ENCODE measurements at places on chromosomes 16 and 17.

- no peak for DNase-seq
Observed at GRCh38 chr17:81176666-81177065, 10.6 kb upstream of the AATK start.

GRCh38 chr17:2025220-2025621, at the start of gene RTN4RL1:
Gene RTN4RL1 (minus strand): TSS chr17:2025334. CDS start chr17:2024865, 469 bp downstream.
- DNase-seq: peak; percentile 85

DNA sequence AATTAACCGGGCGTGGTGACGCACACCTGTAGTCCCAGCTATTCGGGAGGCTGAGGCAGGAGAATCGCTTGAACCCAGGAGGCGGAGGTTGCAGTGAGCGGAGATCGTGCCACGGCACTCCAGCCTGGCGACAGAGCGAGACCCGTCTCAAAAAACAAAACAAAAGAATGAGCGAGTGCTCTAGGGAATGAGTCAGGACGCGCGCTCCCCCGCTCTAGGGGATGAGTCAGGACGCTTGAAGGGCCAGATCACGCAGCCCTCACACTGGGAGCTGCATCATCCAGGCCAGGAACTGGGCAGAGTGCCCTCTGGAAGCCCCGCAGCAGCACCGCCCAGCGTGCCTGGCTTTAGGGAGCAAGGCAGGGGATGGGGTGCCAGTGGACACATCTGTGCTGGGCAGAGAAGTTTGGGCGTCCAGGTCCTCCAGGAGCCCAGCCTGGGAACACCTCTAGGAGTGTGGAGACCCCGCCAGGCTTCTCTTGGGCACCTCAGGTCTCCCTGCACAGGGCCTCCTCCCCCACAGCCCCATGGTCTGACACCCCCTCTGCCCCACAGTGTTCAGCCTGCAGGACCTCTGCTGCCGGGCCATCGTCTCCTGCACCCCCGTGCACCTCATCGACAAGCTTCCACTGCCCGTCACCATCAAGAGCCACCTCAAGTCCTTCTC, 3.9 kb upstream of the WFIKKN1 start:
- DNase-seq: peak; percentile 98

DNA sequence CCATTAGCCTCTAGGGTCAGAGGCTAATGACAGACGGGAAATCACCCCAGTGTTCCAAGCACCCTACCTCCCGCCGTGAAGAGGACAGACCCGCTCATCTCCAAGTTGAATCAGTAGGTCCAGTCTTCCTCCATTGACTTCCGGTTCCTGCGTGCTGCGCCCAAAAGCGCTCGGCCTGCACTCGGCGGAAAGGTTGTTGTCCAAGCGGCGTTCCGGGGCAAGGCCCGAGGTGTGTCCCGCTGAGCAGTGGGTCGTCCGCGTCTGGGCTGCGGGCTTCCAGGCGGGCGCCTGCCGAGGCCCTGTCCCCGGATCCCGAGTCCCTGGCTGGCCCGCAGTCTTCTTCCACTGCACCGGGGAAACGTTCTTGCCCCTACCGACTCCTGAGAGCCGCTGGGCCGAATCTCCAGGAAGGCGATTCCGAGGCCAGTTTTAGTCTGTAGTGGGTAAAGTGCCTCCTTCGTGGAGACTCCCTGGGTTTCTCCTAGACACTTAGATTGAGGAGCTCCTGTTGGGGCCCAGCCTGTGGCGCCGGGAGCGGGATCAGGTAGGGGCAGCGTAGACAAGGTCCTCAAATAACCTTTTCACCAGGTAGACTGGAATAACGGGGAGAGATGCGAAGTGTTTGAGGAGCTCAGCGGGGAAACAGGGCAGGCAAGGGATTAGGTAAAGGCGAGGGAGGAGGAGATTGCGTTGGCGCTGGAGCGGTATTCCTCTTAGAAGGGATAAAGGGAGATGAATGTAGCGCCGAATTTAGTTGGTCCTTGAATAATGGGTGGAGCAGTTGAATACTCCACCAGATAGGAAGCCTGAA, at the start of gene TEFM:
TSS of gene TEFM (minus strand) at position 138 of the 811 bp plus-strand sequence. CDS start at position 98, 40 bp downstream.
- peak; percentile 92 for DNase-seq

DNA sequence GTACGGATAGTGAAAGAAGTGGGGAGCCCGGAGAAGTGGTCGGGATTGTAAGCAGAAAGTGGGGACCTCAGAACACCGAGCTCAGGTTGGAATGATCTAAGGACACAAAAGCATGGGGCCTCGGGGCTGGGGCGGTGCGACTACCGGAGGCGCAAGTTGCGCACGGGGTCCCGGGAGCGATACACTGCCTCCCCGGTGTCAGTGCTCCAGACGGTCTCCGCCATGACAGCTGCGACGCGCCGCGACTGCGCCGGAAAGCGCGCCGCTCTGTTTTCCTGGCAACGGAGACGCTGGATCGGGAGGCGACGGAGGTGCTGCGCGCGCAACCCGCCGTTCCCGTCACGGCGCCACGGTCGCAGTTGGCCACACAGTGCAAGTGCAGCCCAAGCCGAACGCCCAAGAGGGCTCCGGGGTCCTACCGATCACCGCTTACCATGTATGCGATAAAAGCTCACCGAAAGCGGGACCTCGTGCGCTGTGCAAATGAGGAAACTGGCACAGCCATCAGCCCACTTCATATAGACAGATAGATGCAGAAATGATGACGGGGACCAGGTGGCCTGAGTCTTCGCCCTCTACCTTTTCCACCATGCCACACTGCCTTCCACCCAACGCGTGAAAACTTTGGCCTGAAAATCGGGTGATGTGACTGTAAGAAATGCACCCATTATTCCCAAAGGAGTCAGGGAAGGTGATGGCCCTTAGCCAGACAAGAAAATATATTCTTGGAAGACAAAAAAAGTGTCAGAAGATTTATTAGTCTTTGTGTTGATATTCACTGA, at the start of gene MKS1:
TSS of gene MKS1 (minus strand) at position 249 of the 782 bp plus-strand sequence. CDS start at position 224, 25 bp downstream.
- DNase-seq: peak; percentile 100

GRCh38 chr17:9977180-9977575, 72.1 kb upstream of the RCVRN start:
- peak; percentile 34 for DNase-seq

DNA sequence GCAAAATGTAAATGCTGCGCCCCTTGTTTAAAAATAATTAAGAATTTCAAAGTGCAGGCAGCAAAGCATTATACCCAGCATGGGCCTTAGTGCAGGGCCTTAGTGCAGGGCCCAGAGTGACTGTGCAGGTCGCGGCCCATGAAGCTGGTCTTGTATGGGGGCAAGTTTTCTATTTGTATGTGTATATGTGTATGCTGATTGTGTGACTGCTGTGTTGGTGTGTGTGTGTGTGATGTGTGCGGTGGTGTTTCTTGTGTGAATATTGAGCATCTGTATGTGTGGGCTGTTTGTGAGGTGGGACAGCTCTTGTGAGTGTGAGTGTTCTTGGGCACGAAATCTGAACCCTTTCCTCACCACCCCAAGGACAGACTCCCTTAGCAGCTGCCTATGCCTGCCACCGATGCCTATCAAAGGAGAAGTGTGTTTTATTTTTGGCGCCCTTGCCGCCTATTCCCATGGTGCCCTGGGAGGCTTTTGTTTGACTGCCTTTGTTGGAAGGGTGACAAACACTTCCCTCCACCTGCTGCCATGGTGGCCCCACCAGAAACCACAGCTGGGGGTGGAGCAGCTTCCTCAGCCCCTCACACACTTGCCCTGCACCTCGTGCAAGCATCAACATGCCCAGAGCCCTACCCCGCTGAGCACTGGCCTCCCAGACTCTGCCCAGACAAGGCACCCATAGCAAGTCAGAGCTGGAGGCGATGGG, 18.0 kb downstream of the CCR7 start:
- DNase-seq: no peak

- DNase-seq: no peak
Observed at GRCh38 chr16:75007443-75007842, 8.6 kb downstream of the ZNRF1 start.

- DNase-seq: no peak
Observed at GRCh38 chr17:9138161-9138717, 116.9 kb downstream of the NTN1 start.

- DNase-seq: peak; percentile 42
Observed at GRCh38 chr16:73054813-73055482, 7.0 kb upstream of the ZFHX3 start.

- DNase-seq: no peak
Observed at GRCh38 chr16:80903616-80904015, 99.2 kb upstream of the CDYL2 start.

GRCh38 chr17:66507982-66508760, 205.8 kb downstream of the PRKCA start:
- no peak for DNase-seq

DNA sequence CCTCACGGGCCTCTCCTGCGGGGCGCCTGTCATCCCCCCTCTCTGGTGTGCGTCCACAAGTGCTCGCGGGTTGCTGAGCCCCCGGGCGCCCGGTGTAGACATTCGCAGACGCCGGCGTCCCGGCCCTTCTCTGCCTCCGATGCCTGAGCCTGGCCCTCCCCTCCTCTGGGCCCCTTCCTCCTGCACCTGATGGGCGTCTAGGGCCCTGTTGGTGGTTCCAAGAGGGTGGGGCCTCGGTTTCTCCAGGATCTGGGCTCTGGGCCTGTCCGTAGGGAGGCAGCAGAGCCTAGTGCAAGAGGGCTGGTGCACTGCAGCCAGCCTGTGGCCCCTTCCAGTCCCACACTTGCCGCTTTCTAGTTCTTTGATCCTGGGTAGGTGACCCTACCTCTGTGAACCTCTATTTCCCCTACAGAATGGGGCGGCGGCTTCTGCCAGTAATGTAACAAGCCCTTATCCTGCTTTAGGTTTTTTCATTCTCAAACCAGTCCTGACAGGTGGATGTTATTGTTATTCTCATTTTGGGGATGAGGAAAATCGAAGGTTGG, 623 bp downstream of the E4F1 start:
- peak; percentile 68 for DNase-seq

DNA sequence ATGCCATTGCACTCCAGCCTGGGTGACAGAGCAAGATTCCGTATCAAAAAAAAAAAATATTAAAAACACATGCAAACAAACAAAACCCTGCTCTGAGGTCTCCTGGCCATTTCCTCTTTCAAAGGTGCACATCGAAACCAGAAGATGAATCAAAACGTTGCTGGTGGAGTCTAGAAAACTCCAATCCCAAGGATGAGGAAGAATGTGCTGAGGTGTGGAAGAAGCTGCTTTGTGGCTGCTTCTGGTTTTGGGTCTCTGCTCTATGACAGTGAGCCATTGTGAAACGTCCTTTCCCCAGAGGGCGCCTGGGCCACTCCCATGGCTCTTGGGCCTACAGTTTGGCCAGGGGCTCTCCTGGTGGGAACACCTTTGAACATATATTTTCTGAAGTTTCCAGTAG, 112.6 kb downstream of the IRF8 start:
- no peak for DNase-seq

- peak; percentile 60 for DNase-seq
Observed at GRCh38 chr17:57541472-57542394, 203.4 kb downstream of the CCDC182 start.

- no peak for DNase-seq
Observed at GRCh38 chr17:69815406-69815805, 259.6 kb upstream of the KCNJ16 start.

DNA sequence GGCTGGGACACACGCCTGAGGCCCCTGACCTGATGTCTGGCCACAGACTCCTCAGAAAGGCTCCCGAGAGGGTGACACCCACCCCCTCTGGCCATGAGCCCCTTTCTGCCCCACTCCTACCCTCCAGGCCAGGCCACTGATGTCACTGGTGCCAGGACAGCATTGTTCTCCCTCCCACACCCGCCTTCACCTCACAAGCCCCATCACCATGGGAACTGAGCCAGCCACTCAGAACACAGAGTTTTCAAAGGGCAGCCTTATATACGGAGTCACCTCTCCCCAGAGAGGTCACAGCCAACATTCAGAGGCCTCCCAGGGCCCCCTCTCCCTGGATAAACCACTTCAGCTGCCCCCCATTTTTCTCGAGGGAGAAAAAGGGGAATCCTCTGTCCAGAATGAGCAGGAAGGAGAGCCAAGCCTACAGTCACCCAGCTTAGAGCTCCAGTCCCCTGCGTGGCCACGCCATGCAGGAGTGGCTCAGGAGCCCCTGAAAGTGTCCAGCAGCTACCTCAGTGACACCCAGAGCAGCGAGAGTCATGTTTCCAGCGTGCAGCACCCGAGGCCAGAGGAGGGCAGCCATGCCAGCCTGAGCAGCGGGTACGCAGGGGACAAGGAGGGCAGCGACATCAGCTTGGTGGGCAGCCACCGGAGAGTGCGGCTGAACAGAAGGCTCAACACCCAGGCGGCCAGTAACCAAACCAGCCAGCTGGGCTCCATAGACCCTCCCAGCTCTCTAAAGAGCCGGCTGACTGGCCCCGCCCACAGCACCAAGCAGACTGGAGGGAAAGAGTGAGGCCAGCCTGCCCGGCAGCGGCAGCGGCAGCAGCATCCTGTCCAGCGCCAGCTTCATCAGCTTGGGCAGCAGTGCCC, at the start of gene C16orf82:
TSS of gene C16orf82 (plus strand) at position 260 of the 870 bp plus-strand sequence.
- DNase-seq: no peak

- no peak for DNase-seq
Observed at GRCh38 chr17:45289301-45290268, 27.2 kb downstream of the MAP3K14 start.

- DNase-seq: no peak
Observed at GRCh38 chr17:80248894-80249710, 11.6 kb upstream of the RNF213 start.

- no peak for DNase-seq
Observed at GRCh38 chr17:66447159-66447558, 144.7 kb downstream of the PRKCA start.

DNA sequence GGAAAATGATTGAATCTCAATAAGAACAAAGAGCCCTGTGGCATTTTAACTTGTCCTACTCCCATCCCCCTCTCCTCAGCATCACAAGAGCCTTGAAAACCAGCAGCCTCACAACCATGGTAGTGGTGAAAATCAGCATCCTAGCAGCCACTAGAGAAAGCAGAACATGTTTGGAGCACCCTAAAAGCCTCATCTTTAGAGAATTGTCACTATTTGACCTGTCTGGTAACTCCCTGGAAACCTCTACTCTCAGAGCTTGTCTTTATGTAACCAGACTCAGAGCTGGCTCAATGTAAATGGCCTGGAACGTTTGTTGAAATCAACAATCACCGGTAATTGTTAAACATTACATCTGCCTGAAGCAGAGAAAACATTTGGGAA, 70.8 kb downstream of the MMD start:
- no peak for DNase-seq

DNA sequence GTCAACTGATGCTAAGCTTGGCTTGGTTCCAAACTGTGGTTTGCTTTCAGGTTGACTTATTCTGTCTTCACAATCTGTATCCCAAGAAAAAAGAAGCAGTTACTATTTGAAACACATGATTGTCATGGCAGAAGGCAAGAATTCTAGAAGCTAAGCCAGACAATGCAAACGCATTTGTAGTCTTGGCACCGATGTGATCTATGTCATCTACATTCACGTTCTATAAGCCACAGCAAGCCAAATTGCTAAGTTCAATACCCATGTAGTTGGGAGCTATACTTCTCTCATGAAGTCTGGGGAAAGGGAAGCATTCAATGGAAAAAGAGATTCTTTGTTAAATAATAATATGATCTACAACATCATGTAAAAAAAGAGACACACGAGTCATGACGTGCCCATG, 18.3 kb upstream of the KIF2B start:
- DNase-seq: no peak

GRCh38 chr16:67100569-67101310, 9.0 kb upstream of the PHAF1 start:
- DNase-seq: peak; percentile 35

GRCh38 chr16:24919536-24919935, 73.8 kb downstream of the SLC5A11 start:
- no peak for DNase-seq

Measured in AG08395 (cell line).